ENCODE measurements at places on chromosomes 2 and 18.

DNA sequence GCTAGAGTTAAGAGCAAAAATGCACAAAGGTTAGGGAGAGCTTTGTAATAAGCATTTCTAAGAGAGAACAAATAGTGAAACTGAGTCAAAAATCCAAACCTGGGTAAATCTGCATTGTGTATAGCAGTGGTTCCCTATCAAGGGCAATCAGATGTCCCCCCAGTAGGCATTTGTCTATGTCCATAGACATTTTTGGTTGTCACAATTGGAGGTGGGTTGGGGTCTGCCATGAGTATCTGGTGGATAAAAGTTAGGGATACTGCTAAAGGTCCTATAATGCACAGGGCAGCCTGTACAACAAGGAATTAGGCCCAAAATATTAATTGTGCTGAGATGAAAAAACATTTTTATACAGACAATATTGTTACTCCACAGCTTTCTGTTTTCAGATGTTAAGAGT, 21.0 kb downstream of the NOP58 start:
- no peak for DNase-seq

DNA sequence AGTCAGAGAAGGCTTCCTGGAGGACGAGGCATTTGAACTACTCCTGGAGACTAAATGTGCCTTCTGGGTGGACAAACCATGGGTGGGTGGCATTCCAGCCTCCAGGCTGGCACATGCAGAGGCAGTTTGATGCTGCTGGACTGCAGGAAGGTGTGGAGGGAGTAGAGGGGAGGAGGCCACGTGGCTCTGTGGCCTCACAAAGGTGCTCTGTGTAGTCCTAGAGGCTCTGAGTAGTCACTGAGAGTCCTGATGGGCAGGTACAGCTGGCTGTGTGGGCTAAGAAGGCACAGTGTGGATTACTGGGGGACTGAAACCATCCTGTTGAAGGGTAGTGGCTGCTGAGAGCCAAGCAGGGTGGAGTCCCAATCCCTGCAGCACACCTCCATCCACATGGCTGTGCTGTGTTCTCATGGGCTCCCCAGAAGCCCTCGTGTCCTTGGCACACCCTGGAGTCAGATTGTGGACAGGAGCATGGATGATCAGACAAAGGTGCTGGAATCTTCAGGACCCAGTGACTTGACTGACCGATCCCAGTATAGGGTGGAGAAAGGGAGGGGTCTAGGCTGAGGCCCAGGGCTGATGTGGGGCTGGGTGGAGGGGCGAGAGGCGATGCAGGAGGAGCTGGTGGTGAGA, 87.4 kb upstream of the HS6ST1 start:
- no peak for DNase-seq

GRCh38 chr2:187988348-187988747, 303.3 kb upstream of the GULP1 start:
- DNase-seq: no peak

GRCh38 chr2:232980683-232981082, 32.4 kb downstream of the NGEF start:
- DNase-seq: no peak

- no peak for DNase-seq
Observed at GRCh38 chr18:63559567-63560491, 17.7 kb downstream of the SERPINB12 start.

DNA sequence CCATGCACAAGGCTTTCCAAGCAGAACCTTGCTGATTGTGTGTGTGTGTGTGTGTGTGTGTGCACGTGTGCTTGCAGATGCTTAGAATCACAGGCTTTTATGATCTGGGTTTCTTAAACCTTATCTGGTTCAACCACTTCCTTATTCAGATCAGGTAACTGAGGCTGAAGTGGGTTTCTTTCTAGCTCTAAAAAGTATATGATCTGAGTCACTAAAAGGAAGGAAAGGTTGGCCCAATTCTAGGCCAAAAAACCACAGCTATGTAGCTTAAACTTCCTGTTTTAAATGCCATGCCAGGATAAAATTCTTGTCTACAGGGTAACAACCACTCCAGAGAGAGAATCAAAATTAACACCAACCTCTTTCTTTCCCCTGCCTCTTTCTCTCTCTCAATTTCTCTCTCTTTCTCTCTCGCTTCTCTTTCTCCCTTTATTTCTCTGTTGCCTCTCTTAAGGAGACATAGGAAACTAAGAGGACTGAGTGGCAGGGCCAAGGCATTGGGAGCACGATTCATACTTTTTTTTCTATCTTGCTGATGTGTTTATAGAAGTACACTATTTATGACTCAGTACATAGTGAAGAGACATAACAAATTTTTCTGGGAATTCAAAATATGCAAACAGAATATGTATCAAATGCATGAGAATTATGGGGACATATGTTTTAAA, 140.3 kb downstream of the TRIB2 start:
- DNase-seq: no peak

DNA sequence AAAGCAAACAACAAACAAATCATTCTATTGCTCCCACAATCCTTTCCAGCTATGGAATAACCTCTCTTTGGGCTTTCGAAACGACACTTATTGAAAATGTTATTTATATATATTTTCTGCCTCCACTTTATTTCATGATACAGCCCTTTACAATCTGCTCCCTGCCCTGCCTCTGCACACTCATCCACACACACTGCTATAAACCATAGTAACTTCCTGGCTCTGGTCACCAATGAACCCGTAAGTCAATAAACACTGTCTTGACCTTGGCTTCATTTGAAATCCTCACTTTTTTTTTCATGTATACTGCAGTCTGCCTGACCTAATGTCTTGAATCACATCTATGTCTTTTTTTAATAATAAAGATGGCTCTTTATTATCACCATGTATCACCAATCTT, 161.5 kb downstream of the SLC39A10 start:
- DNase-seq: no peak

- DNase-seq: no peak
Observed at GRCh38 chr18:35753306-35753910, 171.9 kb downstream of the GALNT1 start.

- DNase-seq: no peak
Observed at GRCh38 chr2:207215308-207215707, 49.6 kb upstream of the KLF7 start.

GRCh38 chr2:19099181-19099580, 259.2 kb downstream of the OSR1 start:
- no peak for DNase-seq

GRCh38 chr2:130261970-130262760, 63.9 kb upstream of the TUBA3E start:
- peak; percentile 0 for DNase-seq

DNA sequence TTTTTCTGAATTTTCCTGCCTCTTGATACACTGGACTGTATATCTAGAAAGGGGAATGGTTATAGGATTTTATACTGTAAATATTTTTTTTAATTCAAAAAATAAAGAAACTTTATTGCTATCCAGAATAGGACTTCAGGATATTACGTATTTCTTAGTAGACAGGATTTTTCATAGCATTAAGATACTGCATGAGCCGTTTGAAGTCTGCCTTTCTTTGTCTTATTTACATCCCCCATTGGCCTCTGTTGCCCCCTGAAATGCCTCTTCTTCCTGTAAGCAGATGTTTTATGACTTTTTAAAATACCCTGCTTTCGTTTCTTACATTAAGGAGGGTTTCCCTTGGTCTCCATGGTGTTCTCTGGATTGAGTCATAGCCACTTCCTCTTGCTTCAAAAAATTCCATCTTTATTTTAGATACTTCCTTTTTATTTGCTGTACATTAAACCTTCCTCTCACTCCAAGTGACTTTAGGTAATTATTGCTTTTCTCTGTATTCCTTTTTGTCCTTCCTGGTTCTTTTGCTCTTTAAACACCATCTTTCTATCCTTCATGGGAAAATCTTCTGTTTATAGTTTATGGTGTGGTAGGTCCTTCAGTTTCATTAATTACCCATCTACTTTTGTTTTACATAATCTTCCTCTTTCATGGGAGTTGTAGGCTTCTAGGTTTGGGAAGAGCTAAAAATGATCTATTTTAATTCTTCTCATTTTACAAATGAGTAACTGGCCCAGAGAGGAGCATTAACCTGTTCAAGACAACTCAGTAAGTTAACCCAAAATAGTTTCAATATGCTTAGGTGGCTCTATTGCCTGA, 72.6 kb downstream of the ZNF532 start:
- no peak for DNase-seq
